ENCODE measurements at places on chromosomes 2 and 18. TPM values are rescaled to one million over a fixed set of nuclear protein-coding genes. Genes with fewer than 3 reads are reported as not detected.

LCT gene
- 0.13 TPM for total RNA-seq

CRYBA2 gene
- total RNA-seq, result not detected

SKA1 gene
- 44.6 TPM for total RNA-seq

GRCh38 chr2:75465317-75465984 lies 95.3 kb downstream of the EVA1A start:
- H3K4me3 ChIP-seq, result no peak overlapping the region
- peaks cover 16% of the 10 kb centered on the region for H3K27me3 ChIP-seq
- no peaks in the 10 kb centered on the region for H3K4me1 ChIP-seq

DNA sequence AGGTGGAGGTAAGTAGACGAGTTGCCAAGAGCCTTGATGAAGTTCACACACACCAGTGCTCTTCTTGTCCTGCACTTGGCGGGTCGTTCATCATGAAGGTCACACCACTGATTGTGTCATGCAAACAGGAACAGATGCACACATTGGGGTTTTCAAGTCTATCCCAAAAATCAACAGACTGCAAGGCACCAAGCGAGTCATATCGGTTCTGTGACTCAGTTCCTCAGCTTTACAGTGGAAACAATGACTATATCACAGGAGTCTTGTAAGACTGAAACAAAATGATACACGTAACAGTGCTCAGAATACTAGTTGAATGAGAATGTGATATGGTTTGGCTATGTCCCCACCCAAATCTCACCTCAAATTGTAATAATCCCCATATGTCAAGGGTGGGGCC lies 526.9 kb upstream of the ID2 start:
- peak; percentile 29 for DNase-seq
- H3K27me3 ChIP-seq, result no peaks in the 10 kb centered on the region
- peak overlapping the region; percentile 28 for H3K27ac ChIP-seq
- H3K4me1 ChIP-seq, result peaks cover 32% of the 10 kb centered on the region
- peaks cover 2% of the 10 kb centered on the region for H3K36me3 ChIP-seq

DNA sequence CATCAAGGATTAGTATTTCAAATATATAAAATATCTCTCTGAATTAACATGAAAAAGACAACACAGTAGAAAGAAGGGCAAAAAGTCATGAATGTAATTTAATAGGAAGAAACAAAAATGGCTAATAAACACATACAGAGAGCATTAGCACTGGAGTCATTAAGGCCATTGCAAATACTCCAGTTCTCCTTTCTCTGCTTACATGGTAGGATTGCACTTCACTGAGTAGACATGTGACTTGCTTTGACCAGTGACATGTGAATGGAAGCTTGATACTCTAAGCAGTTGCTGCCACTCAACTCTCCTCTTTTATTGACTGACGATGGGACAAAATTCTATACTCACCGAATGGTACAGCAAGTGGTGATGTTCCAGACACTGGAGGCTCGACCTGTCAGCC lies 153.9 kb upstream of the LGALSL start:
- H3K4me1 ChIP-seq, result peaks cover 19% of the 10 kb centered on the region
- H3K27me3 ChIP-seq, result peaks cover 19% of the 10 kb centered on the region
- H3K36me3 ChIP-seq, result no peaks in the 10 kb centered on the region
- H3K27ac ChIP-seq, result no peak overlapping the region
- DNase-seq, result no peak

GRCh38 chr2:145849466-145849865 lies 1329.5 kb upstream of the ZEB2 start:
- DNase-seq, result no peak
- H3K36me3 ChIP-seq, result no peaks in the 10 kb centered on the region
- no peak overlapping the region for H3K4me3 ChIP-seq
- no peaks in the 10 kb centered on the region for H3K4me1 ChIP-seq
- H3K27ac ChIP-seq, result no peak overlapping the region

- no peak overlapping the region for H3K27ac ChIP-seq
- no peak overlapping the region for H3K4me3 ChIP-seq
- no peaks in the 10 kb centered on the region for H3K4me1 ChIP-seq
- no peaks in the 10 kb centered on the region for H3K36me3 ChIP-seq
Observed at GRCh38 chr2:43718530-43719124, 42.4 kb upstream of the C1GALT1C1L start.

GRCh38 chr2:157376041-157376440 lies 50.4 kb upstream of the ERMN start:
- H3K27me3 ChIP-seq, result no peaks in the 10 kb centered on the region
- no peak overlapping the region for H3K4me3 ChIP-seq
- H3K36me3 ChIP-seq, result peaks cover 43% of the 10 kb centered on the region

All from activated CD4-positive, alpha-beta memory T cell treated with anti-CD3 and anti-CD28 coated beads, Interleukin-2, amount 10 ng/mL, durations not matched to agents 7 days and 5 days (primary cell).